Cardiac muscle cell (in vitro differentiated cells and primary cell): ENCODE measurements at places on chromosomes 1 and 21. TPM values are rescaled to one million over a fixed set of nuclear protein-coding genes. Genes with fewer than 3 reads are reported as not detected.

GRCh38 chr1:65164633-65165032 is 16.6 kb downstream of the AK4 start:
- no peak overlapping the region for H3K4me3 ChIP-seq
- DNase-seq = peak; percentile 54
- H3K27me3 ChIP-seq = no peaks in the 10 kb centered on the region
- H3K36me3 ChIP-seq = no peaks in the 10 kb centered on the region
- H3K4me1 ChIP-seq = peaks cover 13% of the 10 kb centered on the region

RGS7 gene
- polyA plus RNA-seq = not detected in 2 replicates

SPRR2E gene
- polyA plus RNA-seq = not detected in 2 replicates

DNA sequence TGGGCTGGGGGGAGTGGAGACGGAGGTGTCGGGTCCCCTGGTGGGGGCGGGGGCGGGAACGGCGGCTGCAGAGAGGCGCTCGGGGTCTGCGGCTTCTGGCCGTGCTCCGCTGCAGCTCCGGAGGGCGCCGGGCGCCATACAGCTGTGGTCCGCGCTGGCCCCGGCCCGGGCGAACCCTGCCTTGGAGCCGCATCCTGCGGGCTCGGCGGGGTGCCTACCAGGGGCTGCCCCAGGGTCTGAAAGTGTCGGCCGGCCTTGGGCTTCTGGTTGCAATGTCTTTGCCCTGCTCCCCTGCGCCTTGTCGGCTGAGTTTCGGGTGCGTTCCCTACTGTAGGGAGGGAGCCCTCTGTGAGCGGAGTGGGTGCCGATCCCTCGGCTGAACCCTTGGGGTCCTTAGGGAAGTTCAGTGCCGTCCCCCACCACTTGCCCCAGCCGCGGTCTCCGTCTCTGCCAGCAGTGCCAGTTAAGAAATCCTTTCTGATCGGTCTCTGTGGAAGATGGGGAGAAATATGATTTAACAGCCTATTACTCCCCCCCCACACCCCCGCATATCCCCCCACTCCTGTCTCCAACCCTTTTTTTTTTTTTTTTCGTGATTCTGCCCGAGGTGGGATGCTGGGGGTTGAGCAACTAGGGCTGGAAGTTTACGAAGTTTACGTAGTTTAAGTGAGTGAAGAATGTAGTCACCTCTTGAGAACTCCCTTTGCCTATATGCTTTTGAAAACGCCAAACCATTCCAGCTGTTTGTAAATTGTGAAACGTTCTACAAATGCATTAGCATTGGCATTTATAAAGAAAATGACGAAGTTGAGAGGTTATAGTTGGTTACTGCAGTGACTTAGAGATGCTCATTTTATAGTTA is 588 bp downstream of the NEXN start:
- peak overlapping the region; percentile 82 for H3K4me3 ChIP-seq
- peak overlapping the region; percentile 100 for H3K27ac ChIP-seq
- H3K4me1 ChIP-seq = peaks cover 10% of the 10 kb centered on the region

DNA sequence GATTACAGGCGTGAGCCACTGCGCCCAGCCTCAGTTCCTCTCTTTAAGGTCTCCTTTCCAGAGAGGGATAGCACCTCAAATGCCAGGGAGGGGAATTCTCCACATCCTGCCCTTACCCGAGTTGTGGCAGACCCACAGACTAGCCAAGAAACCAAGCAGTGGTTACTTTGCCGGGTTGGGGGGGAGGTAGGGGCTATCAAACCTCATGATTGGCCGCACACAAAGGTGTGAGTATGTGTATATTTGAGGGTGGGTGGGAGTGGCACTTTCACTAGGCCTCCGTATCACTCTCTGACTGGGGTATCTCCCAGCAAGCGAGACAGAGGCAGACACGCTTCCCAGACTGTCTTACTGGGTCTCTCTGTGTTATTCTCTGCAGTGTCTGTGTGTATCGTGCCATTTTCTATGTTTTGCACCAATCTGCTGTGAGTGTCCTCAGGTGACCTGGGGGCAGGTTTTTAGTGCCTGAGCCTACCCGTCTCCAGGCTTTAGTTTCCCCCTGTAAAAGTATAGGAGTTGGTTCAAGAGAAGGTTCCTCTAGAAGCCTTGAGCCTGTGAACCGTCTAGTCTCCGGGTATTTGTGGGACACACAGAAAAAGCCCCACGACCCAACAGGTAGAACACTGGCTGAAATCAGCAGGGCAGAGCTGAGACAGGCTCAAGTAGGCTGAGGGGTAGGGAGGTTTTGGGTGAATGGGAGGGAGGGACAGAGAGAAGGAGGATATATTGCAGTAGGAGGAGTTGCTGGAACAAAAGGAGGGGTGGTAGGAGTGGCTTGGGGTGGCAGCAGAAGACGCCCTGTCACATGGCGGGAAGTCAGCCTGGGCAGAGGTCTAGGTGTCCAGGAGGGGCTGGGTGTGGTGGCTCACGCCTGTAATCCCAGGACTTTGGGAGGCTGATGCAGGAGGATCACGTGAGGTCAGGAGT is 10.3 kb downstream of the LMNA start:
- no peaks in the 10 kb centered on the region for H3K27me3 ChIP-seq
- peaks cover 83% of the 10 kb centered on the region for H3K4me1 ChIP-seq
- no peak overlapping the region for H3K4me3 ChIP-seq
- H3K36me3 ChIP-seq = no peaks in the 10 kb centered on the region
- H3K27ac ChIP-seq = peak overlapping the region; percentile 97

- no peaks in the 10 kb centered on the region for H3K27me3 ChIP-seq
- peak overlapping the region; percentile 44 for H3K27ac ChIP-seq
- peaks cover 25% of the 10 kb centered on the region for H3K36me3 ChIP-seq
- H3K4me1 ChIP-seq = peaks cover 31% of the 10 kb centered on the region
These were observed 23.5 kb downstream of the TOR3A start for GRCh38 chr1:179105393-179105792.

DNA sequence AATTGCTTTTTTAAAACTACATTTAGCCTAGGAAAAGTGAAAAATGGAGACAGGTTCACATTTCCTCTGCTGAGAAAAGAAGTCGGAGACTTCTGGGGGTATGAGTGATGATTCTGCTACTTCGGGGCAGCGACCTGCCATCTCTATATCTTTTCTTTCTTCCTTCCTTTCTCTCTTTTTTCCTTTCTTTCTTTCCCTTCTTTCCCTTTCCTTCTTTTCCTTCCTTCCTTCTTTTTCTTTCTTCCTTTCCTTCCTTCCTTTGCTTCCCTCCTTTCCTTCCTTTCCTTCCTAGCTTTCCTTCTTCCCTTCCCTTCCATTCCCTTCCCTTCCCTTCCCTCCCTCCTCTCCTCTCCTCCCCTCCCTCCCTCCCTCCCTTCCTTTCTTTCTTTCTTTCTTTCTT is 17.8 kb downstream of the TBX19 start:
- no peaks in the 10 kb centered on the region for H3K36me3 ChIP-seq
- no peak overlapping the region for H3K27ac ChIP-seq
- H3K4me3 ChIP-seq = no peak overlapping the region
- peaks cover 18% of the 10 kb centered on the region for H3K4me1 ChIP-seq
- no peaks in the 10 kb centered on the region for H3K27me3 ChIP-seq
- DNase-seq = no peak

DNA sequence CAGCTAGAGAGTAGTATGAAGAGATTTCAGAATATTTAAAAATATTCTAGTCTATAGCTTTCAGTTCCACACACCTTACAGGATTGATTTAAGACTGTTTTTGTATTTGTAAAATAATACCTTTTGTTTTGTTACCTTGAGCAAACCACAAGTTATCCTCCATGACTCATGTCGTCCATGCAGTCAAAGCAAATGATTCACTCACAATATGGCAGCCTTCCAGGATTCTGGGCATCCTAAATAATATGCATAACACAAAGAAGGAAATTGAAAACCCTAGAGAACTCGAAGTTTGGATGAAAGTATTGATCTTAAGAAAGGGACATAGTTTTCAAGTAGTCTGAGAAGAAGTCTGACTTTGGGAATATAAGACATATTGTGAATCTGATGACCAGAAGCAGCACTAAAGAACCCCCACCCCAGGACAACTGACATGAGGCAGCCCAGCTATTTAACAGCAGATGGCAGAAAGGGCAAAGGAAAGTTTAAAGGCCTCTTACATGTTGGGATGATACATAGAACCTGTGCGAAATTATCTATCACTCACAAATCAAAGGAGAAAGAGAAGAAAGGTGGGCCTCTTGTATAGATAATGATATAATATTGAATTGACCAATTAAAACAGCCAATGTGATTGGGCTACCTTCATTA is 857.9 kb downstream of the BRINP3 start:
- no peaks in the 10 kb centered on the region for H3K36me3 ChIP-seq
- H3K4me3 ChIP-seq = no peak overlapping the region
- H3K27me3 ChIP-seq = no peaks in the 10 kb centered on the region
- no peak overlapping the region for H3K27ac ChIP-seq

DNA sequence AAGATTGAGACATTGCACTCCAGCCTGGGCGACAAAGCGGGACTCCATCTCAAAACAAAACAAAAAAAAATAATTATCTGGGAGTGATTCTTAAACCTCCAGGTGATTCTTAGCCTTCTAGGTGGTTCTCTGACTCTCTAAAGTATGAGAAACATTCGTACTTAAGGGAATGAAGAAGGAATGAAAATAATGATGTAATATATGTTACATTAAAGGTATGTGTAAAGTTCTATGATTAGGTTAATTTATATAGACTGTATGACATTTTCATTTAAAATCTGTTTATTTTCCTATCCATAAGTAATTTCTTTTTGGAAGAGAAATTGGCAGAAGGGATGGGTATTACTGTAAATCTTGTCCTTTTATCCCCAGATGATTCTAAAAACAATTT is 34.7 kb downstream of the OSBPL9 start:
- no peak overlapping the region for H3K27ac ChIP-seq
- no peaks in the 10 kb centered on the region for H3K36me3 ChIP-seq
- H3K27me3 ChIP-seq = no peaks in the 10 kb centered on the region
- H3K4me3 ChIP-seq = no peak overlapping the region
- H3K4me1 ChIP-seq = peaks cover 23% of the 10 kb centered on the region

DNA sequence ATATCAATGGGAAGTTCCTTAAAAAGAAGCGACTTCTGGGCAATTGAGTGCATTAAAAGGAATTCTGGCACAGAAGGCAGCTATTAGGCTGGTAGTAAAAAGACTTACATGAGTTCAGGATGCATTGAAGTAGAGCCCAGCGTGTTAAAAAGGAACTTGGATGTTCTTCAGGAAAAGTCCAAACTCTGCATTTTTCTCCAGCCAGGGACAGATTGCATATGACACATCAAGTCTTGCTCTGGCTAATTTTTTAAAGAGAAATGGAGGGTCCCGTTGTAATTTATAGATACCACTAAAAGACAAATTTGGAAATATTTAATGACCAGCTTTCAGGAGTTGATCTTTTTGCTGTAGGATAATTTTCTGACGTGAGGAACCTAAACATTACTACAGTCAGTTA is 1.2 kb downstream of the TPRG1L start:
- peak overlapping the region; percentile 99 for H3K4me3 ChIP-seq
- no peaks in the 10 kb centered on the region for H3K27me3 ChIP-seq
- H3K27ac ChIP-seq = peak overlapping the region; percentile 44
- DNase-seq = no peak

KCNJ9 gene
- polyA plus RNA-seq = 0.09 TPM in 1 of 2 replicates, not detected in the other

- no peak overlapping the region for H3K4me3 ChIP-seq
- H3K36me3 ChIP-seq = peaks cover 10% of the 10 kb centered on the region
- H3K4me1 ChIP-seq = peaks cover 9% of the 10 kb centered on the region
- peak overlapping the region; percentile 53 for H3K27ac ChIP-seq
These were observed 8.4 kb upstream of the IKBKE start for GRCh38 chr1:206461602-206462455.

CHD5 gene
- polyA plus RNA-seq = 0.11 TPM in 1 of 2 replicates, not detected in the other

DNA sequence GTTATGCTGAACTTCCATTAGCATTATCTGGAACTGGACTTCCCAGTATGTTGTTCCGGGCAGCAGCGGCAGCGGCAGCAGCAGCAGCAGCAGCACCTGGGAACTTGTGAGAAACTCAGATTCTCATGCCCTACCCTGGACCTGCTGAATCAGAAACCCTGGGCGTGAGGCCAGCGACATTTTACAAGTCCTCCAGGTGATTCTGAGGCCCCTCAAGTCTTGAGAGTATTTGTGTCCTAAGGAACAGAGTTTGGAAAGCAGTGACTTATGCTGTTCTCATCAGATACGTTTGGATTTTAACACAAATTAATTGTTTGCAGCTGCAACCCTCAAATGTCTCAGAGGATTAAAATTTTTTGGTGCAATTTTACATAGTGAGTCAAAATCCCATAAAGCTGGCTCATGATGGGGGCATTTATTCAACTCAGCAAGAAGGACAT is 157.2 kb upstream of the KAZN start:
- H3K27me3 ChIP-seq = no peaks in the 10 kb centered on the region
- no peak overlapping the region for H3K27ac ChIP-seq
- H3K36me3 ChIP-seq = no peaks in the 10 kb centered on the region
- DNase-seq = no peak
- H3K4me1 ChIP-seq = peaks cover 3% of the 10 kb centered on the region
- H3K4me3 ChIP-seq = no peak overlapping the region

RGS2 gene
- 28.2 and 32.3 TPM in 2 replicates for polyA plus RNA-seq

DNA sequence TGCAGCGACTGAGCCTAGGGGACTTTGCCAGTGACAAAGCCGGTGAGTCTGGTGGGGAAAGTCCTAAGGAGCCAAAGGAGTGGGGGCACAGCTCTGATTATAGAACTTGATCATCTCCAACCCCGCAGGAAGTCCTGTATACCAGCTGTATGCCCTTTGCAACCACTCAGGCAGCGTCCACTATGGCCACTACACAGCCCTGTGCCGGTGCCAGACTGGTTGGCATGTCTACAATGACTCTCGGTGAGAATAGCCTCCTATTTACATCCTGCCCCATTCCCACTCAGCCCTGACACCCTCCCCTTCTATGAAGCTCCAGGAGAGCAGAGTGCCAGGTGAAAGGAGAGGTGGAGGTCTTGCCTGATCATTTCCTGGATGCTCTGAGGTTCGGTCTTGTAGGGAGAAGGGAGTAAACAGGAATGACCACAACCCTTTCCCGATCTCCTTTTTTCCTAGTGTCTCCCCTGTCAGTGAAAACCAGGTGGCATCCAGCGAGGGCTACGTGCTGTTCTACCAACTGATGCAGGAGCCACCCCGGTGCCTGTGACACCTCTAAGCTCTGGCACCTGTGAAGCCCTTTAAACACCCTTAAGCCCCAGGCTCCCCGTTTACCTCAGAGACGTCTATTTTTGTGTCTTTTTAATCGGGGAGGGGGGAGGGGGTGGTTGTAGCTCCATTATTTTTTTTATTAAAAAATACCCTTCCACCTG is 1.2 kb upstream of the PPOX start:
- H3K27me3 ChIP-seq = no peaks in the 10 kb centered on the region
- no peaks in the 10 kb centered on the region for H3K4me1 ChIP-seq
- H3K4me3 ChIP-seq = peak overlapping the region; percentile 60
- H3K27ac ChIP-seq = peak overlapping the region; percentile 81
- H3K36me3 ChIP-seq = peaks cover 5% of the 10 kb centered on the region

JAM2 gene
- 1.4 and 3.1 TPM in 2 replicates for polyA plus RNA-seq

BEND5 gene
- polyA plus RNA-seq = 17.6 and 29.0 TPM in 2 replicates

L1TD1 gene
- 0.37 TPM in 1 of 2 replicates, not detected in the other for polyA plus RNA-seq

DNA sequence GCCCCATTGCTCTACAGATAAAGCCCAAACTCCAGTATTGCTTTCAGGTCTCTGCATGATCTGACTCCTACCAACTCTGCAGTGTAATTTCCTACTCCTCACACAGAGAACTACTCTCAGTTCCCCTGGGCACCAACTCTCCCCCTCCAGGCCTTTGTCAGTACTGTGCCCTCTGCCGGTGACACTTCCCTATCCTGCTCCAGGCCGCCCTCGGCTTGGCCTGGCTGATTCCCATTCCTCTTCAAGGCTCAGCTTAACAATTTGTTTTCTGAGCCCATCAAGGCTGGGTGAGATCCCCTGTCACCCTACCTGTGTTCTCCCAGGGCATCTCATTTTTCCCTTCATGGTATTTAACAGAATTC is 2.6 kb downstream of the SLAMF8 start:
- DNase-seq = peak; percentile 59
- H3K4me1 ChIP-seq = no peaks in the 10 kb centered on the region
- no peak overlapping the region for H3K4me3 ChIP-seq
- H3K27ac ChIP-seq = no peak overlapping the region
- no peaks in the 10 kb centered on the region for H3K36me3 ChIP-seq
- H3K27me3 ChIP-seq = no peaks in the 10 kb centered on the region
